ENCODE measurements at places on chromosomes 1 and 21.

- DNase-seq = no peak
Measured at GRCh38 chr1:150970808-150971582, 3.6 kb downstream of the CERS2 start.

DNA sequence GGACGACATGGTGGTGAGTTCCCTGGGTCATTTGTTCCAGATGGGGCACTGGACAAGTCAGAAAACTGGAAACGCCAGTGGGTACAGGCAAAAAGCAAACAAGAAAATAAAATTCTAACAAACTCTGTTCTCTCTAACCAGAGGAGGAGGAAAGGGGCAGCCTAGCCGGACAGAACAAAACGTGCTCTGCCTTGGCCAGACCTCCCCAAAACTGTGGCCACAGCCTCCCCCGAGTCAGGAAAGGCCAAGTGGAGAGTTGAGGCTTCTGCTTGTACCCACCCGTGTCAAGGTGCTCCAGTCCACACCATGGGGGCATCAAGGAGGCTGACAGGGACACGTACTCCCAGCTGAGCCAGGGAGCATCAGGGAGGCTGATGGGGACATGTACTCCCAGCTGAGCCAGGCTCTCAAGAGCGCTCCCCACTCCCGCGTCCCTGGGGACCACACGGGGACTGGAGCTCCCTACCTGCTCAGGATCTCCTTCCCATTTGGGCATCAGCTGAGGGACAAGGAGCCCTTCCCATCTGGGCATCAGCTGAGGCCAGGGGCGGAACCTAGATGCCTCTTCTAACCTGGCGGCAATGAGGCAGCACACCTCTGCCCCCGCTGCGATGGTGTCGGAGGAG, 154.8 kb upstream of the COL6A1 start:
- DNase-seq = no peak

DNA sequence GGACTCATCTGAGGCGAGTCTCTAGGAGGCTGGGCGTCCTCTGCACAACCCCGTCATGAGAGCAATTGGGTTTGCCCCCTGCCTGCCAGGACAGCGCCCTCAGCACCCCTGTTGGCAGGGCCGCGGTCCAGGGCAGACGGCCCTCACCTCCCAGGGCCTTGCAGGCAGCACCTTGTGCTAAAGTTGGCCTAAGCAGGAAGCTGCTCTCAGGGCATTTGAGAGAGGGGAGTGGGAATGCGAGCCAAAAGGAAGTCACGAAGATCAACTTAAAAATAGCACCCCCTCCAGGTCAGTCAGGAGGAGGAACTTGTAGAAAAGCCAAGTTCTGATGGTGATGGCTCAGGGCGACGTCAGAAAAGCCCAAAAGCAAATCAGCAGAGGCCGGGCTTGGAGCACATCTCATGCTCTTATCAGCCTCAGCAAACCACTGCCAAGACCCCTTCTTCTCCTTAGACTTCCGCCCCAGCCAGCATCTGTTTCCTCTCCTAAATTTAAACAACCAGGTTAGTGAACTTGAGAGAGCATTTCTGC, 12.6 kb upstream of the ADORA3 start:
- peak; percentile 62 for DNase-seq

DNA sequence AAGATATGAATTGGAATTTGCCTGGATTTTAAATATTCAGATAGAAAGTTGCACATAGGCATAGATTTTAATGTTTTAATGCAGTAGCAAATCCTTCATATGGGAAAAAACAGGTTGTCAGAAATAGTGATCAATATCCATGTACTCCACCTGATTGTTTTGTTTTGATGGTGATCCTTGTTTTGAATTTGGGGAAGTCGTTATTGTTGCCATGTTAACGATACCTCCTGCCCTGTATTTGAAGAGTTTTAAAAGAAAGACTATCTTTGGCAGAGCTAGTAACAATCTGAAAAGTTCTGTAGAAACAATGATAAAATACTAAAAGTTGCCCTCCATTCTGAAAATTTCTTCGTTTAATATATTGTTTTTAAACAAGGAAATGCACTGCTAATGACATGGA, 1.1 kb downstream of the CEP350 start:
- DNase-seq = no peak

GRCh38 chr1:46673749-46674182, 2.1 kb downstream of the TEX38 start:
- DNase-seq = no peak

- no peak for DNase-seq
Measured at GRCh38 chr1:155973723-155974122, 4.6 kb downstream of the ARHGEF2 start.

GRCh38 chr1:212518188-212519054, 85.7 kb downstream of the NENF start:
- DNase-seq = no peak

GRCh38 chr1:30778154-30778978, 20.8 kb upstream of the LAPTM5 start:
- no peak for DNase-seq

- no peak for DNase-seq
Measured at GRCh38 chr21:25885405-25885804, 150.6 kb downstream of the GABPA start.

DNA sequence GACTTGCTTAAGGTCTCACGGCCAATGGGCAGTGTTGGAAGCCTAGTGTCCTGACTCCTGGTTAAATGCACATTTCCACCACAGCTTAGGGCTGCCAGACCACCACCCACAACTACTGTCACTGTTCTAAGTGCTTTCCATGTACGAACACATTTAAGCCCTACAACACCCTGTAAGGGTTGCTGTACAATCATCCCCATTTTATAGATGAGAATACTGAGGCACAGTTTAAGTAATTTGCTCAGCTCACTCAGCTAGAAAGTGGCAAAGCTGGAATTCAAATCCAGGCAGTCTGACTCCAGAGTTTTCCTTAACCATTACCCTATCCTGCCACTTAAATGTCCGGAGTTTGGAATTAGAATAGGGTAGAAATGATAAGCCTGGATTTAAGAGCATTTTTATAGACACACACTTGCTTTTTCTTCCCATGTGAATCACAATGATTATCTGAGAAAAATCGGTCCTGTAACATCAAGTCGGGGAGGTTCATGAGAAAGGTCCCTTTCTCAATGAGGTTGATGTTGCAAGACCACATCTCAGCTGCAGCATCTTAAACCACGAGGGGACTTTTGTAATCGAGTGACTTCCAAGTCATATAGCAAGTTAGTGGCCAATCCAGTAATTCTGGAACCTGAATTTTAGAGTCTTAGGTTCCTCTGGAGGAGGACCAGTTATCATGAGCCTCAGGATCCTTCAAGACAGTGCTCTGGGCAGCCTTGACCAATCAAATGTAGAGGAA, 8.6 kb downstream of the E2F2 start:
- DNase-seq = no peak

- DNase-seq = no peak
Measured at GRCh38 chr1:171081314-171081753, 9.4 kb upstream of the FMO3 start.

- DNase-seq = no peak
Measured at GRCh38 chr1:240363914-240364313, 248.0 kb downstream of the GREM2 start.

GRCh38 chr21:39686646-39687468, 58.1 kb upstream of the IGSF5 start:
- DNase-seq = no peak

- DNase-seq = no peak
Measured at GRCh38 chr1:3883194-3883925, 16.7 kb downstream of the C1orf174 start.

GRCh38 chr1:15231714-15232201, 15.3 kb upstream of the FHAD1 start:
- DNase-seq = no peak

- DNase-seq = no peak
Measured at GRCh38 chr1:216688127-216688657, 35.0 kb downstream of the ESRRG start.

GRCh38 chr1:81650776-81651175, 150.0 kb upstream of the ADGRL2 start:
- DNase-seq = no peak

DNA sequence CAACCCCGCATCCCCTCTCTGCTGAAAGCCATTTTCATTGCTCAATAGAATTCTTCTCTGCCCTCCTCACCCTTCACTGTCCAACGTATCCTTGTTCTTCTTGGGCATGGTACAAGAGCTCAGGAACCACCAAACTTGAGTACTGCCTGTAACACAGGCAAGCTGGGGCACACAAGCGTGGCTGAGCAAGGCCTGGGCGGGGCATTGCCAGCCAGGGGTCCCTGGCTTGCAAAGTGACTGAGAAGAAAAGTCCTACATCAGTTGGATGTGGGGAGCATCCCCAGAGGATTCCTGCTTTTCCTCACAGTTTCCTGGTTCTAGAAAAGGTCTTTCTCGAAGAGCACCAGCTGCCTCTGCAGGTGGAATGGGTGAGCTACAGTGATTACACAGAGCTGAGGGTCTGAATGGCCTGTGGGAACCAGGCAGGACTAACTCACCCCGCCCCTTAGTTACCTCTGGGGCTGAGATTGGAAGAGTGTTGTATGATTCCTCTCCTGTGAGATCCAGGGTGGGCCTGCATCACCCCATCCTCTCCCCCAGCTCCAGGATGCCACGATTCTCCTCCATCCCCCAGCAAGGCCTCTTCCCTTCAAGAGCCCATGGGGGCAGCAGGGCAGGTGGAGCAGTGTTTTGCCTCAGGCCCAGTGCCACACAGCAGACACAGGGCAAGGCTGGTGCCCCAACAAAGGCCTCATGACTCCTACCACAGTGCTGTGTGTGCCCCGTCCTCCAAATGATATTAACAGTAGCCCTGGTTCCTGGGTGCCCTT, 121.9 kb downstream of the MATN1 start:
- no peak for DNase-seq

- no peak for DNase-seq
Measured at GRCh38 chr21:32653326-32653901, 41.2 kb upstream of the CFAP298 start.

DNA sequence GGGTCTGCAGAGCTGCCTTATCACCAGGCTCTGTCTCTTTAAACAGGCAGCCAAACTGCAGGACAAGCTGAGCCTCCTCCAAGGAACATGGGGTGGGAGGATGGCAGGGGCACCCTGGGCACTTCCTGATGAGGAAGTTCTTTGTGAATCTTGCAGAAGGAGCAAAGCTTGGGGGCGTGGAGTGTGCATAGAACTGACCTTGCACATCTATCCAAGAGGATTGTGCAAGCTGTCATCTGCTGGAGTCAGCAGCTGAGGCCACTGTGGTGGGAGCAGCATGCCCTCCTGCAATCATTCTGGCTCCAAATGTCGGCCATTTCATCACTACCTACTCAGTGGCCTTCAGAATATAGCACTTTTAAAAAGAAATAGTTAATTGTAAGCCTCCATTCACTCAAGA, 182.2 kb downstream of the AJAP1 start:
- DNase-seq = no peak

GRCh38 chr1:229597877-229598276, 28.0 kb downstream of the TAF5L start:
- DNase-seq = no peak

DNA sequence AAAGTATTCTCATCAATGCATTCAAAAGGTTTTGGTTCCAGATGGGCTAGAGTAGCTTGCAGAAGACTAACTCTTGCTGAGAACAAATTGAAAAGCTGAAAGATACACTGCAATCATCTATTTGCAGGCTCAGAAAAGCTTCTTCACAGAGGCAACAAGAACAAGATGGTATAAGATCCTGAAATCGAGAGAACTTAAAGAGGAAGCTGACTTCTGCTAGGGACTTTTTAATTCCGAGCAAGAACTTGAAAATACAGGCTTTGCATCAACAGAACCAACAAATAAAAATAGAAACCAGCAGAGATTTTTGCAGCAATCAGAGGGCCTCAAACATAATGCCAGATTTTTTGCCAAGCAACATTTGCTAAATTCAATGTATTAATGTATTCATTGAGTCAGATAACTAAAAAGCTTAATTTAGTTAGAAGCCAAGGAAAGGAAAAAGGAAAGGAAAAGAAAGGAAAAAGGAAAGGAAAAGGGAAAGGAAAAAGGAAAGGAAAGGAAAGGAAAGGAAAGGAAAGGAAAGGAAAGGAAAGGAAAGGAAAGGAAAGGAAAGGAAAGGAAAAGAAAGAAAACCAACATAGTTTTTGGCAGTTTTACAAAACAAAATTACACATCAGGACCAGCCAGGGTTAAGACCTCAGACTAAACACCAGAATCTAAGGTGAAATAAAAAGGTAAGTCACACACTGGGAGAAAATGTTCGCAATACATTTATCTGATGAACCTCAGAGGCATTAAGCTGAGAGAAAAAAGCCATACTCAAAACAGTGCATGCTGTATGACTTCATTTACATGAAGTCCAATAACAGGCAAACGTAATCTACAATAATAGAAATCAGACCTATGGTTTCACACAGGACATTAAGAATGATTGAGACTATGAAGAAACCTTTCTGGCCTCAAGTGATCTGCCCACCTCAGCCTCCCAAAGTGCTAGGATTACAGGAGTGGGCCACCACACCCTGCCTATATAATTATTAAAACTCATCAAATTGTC, 42.6 kb downstream of the FAF1 start:
- DNase-seq = no peak

DNA sequence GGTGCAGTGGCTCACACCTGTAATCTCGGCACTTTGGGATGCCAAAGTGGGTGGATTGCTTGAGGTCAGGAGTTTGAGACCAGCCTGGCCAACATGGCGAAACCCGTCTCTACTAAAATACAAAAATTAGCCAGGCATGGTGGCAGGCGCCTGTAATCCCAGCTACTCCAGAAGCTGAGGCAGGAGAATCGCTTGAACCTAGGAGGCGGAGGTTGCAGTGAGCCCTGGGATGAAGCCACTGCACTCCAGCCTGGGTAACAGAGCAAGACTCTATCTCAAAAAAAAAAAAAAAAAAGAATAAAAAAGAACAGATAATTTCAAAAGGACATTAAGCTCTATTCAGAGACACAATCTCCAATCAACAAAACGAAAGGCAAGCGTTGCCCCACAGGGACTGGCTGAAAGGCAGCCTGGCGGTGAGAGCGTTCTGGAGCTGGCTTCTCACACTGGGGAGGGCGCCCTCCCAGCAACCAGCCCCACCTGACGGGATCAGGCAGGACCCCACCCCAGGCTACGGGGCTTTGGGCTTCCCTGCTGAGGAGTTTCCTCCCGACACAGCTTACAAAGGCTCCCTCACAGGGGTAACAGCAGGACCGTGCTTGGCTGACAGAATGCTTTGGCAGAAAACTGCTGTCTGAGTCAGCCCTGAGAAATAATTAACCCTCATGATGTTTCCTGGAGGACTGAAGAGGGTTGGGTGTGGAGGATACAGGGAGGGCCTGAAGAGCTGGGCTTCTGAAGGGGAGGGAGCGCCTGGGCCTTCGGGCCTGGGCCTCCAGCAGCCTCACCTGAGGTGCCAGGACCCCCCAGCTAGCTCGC, 31.1 kb upstream of the SRP9 start:
- peak; percentile 40 for DNase-seq

- no peak for DNase-seq
Measured at GRCh38 chr1:235239851-235240250, 78.8 kb upstream of the RBM34 start.

- DNase-seq = no peak
Measured at GRCh38 chr21:35811191-35811806, 249.0 kb downstream of the SETD4 start.

- no peak for DNase-seq
Measured at GRCh38 chr1:223102797-223103533, 40.1 kb downstream of the TLR5 start.
